ENCODE measurements at places on chromosomes 5 and 9. TPM values are rescaled to one million over a fixed set of nuclear protein-coding genes. Genes with fewer than 3 reads are reported as not detected.

NIM1K gene
- 0.54 TPM for total RNA-seq

DNA sequence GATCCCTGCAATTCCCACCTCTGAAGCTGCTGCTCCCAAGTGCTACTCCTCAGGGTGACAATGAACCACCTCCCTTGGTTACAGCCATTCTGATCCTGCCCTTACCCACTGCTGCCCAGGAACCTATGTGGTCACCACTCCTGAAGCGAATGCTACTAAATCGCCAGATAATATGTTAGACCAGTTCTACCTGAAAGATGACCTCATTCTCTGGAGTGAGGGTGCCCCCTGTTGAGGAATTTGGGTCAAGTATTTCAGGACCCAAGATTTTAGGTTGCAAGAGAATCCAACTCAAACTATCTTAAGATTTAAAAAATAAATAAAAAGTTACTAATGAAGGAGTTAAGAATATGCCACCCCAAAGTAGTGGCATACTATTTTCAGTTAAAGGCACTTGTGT is 5.8 kb upstream of the SNAPC3 start:
- DNase-seq, result no peak

DNA sequence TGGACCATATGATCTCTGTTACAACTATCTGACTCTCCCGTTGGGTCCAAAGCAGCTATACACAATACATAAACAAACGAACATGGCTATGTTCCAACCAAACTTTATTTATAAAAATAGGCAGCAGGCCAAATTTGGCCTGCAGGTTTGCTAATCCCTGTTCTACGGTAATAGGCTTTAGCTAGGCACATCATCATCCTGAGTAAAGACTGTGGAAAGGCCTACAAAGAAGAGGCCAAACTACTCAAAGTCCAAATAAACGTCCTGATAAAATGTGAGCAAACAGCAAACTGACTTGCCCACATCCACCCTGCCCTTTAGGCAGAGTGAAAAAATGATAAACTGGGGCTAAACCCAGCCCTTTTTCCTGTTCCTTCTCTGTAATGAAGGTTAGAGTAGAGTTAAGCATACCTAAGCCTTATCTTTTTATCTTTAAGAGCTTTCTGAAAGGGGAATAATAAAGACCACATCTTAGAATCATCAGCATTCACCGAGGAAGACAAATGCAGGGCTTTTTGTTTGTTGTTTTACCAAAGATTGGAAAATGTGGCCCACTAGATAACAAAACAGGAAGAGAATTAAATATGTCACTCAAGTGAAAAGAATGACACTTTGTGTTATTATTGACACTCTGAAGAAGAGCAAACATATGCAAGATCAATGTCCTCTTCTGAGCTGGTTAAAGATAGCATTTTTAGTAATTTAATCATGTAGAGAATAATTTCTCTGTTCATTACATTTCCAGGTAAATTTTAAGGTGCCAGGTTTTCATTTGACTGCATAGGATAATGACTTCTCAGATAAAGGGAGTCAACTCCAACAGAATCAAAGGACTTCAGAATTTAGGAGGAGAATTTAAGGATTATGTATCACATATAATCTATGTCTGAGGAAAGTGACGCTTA is 160.0 kb upstream of the GNA14 start:
- no peak for DNase-seq

GRIN1 gene
- not detected for total RNA-seq

DNA sequence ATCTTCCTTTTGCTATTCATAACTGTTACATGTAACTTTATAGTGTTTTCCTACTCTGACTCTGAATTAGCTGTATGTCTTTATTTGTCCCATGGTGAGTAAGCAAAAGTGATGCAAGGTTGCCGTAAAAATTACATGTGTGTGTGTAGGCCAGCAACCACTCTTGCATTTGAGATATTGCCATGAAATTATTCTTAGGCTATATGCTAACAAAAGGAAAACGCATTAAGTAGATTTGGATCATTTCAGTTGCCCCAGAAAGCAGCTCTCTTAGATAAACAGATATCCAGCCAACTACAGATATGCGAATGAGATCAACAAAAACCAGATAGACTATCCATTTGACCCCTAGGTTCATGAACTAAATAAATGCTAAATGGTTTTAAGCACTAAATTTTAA is 73.6 kb downstream of the CYLC2 start:
- DNase-seq, result no peak

DNA sequence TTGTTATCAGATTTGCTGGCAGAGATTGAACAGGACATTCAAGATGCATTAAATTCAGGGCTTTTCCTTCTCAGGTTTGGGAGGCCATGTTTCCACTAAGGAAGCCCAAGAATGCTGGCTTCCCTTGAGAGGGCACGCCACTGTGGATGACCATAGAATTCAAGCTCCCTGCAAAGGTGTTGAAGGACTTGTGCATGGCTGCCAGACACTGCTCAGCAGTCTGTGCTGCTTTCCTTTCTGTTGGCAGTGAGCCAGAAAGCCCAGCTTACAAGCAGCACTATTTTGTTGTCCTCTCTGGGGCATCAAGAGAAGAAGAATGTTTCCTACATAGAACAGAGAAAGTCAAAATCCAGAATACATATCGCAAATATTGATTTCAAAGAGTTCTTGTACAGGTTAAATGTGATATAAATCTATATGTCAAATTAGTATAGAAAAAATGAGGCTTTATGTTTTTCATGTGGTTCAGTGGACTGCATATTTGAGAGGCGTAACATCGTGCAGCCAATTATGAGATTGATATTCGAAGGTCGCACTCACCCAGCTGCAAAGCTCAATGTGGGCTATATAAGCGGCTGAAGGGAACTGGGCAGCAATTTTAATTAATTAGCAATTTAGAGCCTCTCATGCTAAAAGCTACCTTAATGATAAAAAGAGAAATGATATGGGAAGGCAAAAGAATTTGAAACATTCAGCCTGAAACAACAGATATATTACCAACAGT is 103.1 kb upstream of the ISL1 start:
- DNase-seq, result no peak

- DNase-seq, result no peak
Measured at GRCh38 chr5:176521286-176521685, 15.9 kb downstream of the RNF44 start.

BARX1 gene
- total RNA-seq, result 0.73 TPM

GRCh38 chr9:72327631-72328030 is 37.4 kb downstream of the ZFAND5 start:
- DNase-seq, result no peak
